ENCODE measurements at places on chromosomes 2 and 18.

GRCh38 chr18:59011289-59011688, 128.4 kb upstream of the SEC11C start:
- DNase-seq = no peak

DNA sequence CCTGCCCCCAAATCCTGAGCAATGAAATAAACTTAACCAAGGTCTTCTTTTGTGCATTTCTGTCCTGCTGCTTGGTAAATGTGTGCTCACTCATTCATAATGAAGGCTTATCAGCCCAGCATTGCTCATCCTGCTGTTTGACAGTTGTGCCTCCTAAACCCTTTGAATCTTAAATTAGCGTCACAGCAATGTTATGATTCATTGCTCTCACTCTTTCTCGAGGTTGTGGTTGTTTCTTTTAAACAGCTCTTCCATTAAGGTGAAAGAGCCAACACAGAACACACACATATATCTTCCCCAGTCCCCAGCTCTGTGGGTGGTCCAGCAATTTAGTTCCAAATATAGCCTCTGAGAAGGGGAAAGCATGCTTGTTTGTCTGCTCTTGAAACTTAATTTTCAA, 84.0 kb downstream of the EVA1A start:
- DNase-seq = peak; percentile 31

- DNase-seq = no peak
Observed at GRCh38 chr2:5524551-5524950, 167.6 kb upstream of the SOX11 start.

GRCh38 chr2:234478121-234478858, 18.6 kb downstream of the ARL4C start:
- no peak for DNase-seq

DNA sequence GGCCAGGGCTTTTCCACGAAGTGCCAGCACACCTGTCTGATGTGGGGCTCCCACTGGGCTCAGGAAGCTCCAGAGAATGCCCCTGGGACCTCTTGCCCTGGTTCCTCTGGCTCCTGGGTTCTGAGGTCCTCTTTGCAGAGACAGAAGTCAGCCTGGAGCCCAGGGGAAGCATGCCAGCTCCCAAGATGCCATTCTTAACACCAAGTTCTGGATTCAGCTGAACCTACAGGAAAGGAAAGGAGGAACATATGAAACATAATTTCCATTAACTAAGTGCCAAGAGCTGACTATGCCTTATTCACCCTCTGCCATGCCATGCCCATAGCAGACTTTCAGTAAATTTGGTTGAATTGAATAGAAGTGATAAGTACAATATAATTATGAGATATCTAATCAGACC, 21.9 kb downstream of the FAM124B start:
- no peak for DNase-seq

GRCh38 chr2:235445116-235445515, 48.7 kb upstream of the AGAP1 start:
- DNase-seq = no peak

- no peak for DNase-seq
Observed at GRCh38 chr18:68469049-68469625, 245.8 kb downstream of the TMX3 start.

- peak; percentile 34 for DNase-seq
Observed at GRCh38 chr2:23169896-23170295, 215.1 kb upstream of the KLHL29 start.

GRCh38 chr2:209473930-209474419, 50.1 kb downstream of the MAP2 start:
- DNase-seq = peak; percentile 10

- no peak for DNase-seq
Observed at GRCh38 chr2:205845446-205845845, 163.1 kb downstream of the NRP2 start.

DNA sequence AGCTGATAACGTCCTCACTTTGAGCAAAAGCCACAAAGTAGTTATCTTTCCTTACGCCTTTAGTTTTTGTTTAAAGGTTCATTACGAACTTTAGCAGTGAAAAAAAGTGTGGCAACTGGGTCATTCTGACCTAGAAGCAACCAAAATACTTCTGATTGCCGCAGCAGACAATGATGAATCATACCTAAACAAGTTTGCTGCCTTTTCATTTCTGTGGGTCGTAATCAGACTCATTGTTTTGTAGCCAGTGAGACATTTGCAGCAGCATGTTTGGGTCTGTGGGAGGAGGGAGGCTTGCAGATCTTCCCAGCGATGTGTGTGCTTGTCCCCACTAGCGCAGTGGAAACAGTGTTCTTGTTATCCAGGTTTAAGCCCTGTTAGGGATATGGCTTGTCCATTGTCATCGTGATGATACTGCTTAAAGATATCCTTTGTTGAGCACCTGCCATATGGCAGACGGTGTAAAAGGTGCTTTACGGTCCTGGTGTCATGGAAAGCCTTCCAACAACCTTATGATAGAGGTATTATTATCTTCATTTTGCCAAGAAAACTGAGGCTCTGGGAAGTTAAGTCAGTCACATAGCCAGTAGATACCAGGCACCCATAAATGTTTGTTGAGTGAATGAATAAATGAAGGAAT, 1.3 kb upstream of the GREB1 start:
- DNase-seq = no peak

- DNase-seq = peak; percentile 24
Observed at GRCh38 chr2:225041851-225042799, at the start of gene DOCK10. Gene DOCK10 (minus strand): TSS chr2:225042468. CDS start chr2:225042374, 94 bp downstream.

DNA sequence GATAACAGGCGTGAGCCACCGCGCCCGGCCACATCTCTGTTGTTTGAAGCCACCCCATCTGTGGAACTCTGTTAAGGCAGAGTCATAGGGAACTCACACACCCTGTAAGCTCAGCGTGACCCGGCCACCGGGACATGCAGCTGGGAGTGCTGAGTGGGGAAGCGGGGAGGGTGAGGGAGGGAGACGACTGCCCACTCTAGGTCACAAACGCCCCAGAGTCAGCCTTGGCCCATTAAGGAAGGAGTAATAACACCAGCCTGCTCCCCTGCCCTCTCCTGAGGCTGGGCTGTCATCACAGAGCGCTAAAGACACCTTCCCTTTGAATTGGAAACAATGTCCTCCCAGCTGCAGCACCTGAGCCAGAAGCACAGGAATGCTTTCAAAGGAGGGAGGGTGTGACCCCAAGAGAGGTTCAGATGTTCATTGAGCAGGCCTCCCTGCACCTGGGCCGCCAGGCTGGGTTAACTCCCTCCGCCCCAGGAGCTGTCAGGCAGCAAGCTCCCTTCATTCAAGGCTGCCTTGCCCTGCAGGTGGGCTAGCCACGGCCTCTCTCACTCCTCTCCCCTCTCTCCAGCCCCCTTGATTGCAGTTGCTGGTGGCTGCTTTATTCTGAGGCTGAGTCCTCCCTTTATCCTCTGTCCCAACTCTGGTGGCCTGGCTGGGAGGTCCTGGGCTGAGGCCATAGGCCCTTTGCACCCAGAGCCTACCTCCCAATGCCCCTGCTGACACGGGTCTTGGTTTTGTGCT, 77.2 kb upstream of the HPCAL1 start:
- no peak for DNase-seq

DNA sequence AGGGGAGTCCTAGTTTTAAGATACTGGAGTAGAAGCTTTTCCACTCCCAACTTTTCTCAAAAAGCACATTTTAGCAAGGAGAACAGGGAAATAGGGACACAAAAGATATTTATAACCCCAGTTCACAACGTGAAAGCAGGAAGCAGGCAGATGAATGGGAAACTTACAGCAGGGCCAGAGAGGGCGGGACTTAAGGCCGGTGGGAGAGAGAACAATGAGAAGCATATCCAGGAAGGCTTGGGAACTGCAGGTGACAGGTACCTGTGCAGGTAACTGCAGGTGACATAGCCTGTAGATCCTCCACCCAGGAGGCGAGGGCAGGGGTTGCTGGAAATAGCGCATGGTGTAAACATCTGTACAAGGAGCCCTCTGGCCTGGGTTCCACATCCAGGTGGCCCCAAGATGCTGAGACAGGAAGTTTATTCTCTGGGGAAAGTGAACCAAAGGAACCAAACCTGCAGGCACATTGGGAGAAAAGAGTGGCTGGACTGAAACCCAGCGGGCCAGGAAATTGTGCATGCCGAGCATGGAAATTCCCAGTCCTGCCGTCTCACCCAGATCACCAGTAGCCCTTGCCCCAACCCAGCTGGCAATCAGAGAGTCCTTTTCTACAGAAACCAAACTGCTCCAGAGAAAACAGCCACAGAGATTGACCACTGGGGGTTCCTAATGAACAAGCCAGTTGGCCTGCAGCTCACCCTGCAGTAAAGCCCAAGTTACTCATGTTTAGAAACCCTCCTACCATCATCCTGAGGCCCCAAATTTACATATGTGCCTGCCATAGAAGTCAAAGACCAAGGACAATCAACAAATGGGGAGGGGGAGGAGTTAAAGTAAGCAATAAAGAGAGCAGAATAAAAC, 24.3 kb upstream of the COL6A3 start:
- DNase-seq = no peak

GRCh38 chr2:117720765-117721164, 93.7 kb upstream of the DDX18 start:
- no peak for DNase-seq

GRCh38 chr2:226447338-226448300, 352.0 kb downstream of the IRS1 start:
- peak; percentile 19 for DNase-seq

- DNase-seq = peak; percentile 5
Observed at GRCh38 chr18:36066001-36066400, 1.4 kb downstream of the RPRD1A start.

- peak; percentile 42 for DNase-seq
Observed at GRCh38 chr2:42567364-42567763, 1.1 kb upstream of the MTA3 start.

- DNase-seq = no peak
Observed at GRCh38 chr18:43680096-43680495, 402.8 kb upstream of the SYT4 start.

DNA sequence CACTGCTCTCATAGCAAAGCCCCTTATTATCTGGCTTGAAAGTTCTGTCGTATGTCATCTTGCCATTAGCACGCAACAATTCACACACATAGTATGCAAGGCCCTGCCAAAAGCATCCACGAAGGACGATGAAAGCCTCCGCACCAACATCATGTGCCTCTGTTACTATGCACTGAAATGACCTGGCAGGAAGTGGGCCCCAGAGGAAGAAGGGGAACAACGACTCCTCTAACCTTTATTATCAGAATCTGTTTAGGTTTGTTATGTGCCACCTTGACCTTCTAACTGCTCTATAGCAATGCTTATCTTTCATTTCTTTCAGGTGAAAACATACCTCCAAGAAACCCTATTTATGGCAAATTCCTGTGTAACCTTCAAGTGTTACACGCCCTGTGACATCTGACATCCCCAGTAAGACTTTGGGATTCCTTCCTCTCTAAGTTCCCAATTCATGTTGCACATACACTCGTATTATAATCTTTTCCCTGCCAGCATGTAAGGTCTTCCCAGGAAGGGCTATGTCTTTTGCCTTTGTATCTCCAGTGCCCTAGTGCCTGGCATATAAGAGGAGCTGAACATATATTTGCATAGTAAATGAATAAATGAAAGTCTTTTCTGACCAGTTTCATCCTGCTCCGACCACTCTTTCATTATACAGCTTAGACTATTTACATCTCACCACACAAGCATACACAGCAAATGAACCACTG, 7.0 kb upstream of the NDUFV2 start:
- no peak for DNase-seq

DNA sequence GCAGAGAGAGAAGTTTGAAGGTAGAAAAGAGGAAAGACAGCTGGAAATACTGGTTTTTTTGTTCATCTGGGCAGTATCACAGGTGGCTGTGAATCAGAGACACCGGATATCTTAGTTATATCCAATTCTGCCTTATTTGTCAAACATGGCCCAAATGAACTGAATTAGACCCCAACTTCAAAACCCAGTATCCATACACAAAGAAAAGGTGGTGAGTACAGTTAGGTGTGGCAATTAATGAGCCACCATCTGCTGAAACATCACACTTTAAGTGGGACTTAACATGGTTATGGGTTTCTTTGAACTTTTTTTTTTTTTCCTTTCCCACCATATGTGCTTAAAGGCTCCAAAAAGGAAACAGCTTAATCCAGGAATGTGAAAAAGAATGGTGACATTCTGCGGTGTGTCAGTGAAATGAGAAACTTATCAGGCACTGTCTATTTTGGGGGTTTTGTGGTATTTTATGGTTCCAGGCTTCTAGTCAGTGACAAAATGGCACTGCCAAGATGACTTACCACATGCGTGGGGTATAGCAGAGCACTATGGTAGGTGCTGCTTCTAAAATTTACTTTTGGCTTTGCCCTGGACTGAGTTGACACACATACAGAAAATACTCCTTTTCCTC, 5.0 kb upstream of the TMEM178A start:
- peak; percentile 20 for DNase-seq

DNA sequence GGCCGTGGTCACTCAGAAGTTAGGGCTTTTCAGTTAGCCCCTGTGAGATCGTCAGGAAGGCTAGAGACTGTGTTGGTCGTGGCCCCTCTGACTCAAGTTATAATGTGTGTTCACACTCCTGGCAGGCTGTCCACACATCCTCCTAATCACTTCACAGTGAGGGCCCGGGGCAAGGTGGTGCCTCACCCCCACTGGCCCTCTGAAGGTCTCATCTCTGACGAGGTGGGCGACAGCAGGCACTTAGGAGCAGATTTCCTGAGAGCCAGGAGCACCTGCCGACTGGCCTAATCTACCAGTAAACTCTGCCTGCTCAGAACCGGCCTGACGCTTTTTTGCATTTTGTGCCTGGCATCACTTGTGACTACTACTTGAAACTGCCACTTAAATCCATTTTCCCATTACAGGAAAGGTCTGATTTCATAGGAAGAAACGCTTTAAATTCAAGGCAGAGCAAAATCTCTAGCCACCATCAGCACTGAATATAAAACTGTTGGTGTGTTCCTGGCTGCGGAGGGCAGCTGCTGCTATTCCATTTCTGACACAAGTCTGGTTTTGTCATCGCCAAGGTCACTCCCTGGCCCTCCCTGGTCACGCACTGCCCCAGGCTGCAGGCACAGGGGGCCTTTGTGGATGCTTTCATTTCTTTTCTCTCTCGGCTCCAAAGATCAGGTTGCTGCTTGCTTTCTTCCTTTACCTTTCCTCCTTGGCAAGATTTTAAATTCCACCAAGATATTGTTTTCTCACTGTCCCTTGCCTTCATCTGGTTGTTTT, 48.0 kb downstream of the RAB12 start:
- no peak for DNase-seq

DNA sequence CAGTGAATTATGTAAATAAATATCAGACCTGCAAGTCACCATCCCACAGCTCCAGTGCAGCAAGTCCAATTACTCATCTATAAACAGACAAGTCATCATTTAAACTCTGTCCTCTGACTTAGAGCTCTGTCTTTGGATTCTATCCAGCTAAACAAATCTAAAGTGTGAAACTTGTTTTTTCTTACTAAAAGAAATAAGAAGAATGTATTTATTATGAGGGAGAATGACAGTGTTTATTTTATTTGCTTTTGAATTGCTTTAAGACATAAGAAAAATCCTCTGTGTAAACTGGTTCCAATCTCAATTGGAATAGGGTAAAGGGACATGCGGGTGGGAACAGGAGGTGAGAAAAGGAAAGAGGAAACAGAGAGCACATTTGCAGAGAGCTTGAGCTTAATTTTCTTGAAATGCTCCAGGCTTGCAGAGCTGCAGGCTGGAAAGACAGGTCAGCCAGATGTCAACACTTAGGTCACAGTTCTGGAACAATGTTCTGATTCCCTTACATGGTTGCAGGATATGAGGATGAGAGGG, 355.8 kb downstream of the MEIS1 start:
- peak; percentile 59 for DNase-seq

GRCh38 chr2:177680866-177681712, 288.5 kb downstream of the AGPS start:
- peak; percentile 23 for DNase-seq

GRCh38 chr2:57711991-57712390, 334.6 kb upstream of the VRK2 start:
- no peak for DNase-seq

GRCh38 chr2:196113061-196113974, 44.7 kb upstream of the DNAH7 start:
- DNase-seq = peak; percentile 35

GRCh38 chr2:121038031-121038430, 247.0 kb downstream of the TFCP2L1 start:
- no peak for DNase-seq
